Fibroblast of the conjunctiva (primary cell): ENCODE measurements at places on chromosomes 7 and 10.
A peak's percentile ranks its signal among the peaks of the same experiment; 100 is the strongest.

DNA sequence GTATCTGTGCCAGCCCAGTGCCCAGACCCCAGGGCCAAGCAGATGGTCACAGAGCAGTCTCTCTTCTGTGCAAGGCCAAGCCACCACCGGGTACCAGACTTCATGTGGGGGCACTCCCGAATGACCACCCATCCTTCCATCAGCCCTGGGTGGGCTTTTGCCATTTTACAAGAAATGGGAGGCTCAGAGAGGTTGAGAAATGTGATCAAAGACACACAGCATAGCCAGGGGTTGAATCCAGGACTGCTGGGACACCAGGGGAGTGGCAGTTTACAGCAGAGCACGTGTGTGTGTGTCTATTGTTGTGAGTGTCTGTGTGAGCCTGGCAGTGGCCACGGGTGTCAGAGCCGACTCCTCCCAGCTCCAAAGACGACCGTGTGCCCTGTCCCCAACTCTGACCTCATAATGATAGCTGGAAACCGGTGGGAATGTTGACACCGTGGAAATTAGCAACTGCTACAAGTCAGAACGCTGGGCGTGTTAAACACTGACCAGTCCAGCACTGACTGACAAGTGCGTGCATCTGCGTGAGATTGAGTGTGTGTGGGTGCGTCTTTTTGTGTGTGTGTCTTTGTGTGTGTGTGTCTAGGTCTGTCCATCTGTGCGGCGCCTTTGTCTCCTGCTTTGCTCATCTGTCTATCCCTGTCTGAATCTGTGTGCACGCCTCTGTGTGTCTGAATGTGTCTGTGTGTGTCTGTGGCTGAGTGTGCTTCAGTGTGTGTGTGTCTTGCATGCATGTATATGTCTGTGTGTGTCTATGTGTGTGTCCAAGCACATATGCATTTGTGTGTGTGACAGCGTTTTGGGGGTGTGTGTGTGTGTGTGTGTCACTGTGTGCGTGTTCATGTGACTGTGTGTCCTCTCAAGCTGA, 17.2 kb upstream of the SLC29A4 start:
- no peak for DNase-seq

DNA sequence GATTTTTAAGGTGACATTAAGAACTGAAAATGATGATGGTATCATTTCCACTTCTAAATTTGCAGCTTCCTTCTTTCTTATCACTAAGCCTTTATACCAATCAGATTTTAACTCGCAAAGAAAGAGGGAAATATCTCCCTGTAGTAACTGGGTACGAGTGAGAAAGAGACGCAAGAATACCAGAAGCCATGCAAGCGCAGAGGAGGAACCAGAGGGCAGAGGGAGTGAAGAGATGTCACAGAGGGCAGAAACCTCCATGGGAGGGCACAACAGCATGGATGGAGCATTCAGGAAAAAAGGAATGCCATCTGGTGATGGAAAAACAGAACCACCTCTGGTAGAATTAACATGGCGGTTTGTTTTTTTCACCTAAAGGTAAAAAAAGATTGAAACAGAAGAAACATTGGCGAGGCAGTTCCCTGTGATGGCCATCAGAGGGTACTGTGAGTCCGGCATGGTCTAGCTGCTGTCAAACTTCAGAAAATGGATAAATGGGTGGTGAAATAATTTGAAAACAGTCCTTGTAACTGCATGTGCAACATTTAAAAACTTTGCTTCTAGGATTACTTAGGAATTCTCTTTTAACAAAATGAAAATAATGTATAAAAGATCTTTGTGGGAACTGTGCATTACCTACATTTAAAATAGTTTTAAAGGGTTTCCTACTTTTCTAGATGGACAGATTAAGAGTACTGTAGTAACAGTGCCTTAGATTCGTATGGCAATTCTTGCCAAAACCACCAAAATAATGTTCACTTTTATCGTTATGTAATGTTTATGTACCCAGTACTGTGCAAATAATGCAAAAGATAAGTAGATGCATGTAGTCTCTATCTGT, 91.8 kb downstream of the ARHGAP12 start:
- no peak for DNase-seq

DNA sequence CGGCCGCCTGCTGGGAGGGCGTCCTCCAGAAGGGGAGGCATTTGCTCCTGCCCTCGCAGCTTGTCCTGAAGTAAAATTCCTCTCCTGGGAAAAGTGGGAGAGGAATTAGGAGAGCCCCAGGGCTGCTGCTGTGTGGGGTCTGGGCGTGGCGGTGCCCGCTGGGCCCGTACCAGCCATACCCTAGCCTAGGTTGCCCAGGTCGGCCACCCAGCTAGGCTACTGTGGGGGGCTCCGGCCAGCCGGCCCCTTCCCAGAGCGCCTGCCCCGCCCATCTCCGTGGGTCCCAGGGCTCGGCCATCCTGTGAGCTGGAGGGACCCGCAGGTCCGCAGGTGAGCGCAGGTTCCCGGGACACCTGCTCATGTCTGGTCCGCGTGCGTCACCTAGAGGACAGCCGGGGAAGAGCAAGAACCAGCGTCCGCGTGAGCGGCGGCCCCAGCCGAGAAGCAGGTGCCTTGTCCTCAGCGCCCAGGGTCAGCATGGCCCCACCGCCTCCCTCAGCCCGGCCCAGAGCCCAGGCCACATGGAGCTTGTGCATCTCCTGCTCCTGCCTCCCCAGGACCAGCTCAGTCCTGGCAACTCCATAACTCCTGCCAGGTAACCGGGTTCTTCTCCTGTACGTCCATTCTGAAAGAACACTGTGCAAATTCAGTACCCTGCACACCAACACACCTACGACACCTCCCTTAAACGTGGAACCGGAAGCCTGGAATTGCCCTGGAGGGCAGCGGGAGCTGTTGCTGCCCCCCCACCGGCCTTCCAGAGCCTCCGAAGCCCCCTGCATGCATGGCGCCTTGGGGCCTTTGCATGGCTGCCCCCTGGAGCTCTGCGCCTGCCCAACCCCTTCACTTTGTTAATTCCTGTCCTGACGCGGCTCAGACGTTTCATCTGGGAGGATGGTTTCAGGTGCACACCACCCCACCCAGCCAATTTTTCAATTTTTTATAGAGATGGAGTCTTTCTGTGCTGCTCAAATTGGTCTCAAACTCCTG, 22.8 kb upstream of the FOXL3 start:
- DNase-seq: no peak

GRCh38 chr7:150332852-150333635, 8.4 kb downstream of the RARRES2 start:
- no peak for DNase-seq

DNA sequence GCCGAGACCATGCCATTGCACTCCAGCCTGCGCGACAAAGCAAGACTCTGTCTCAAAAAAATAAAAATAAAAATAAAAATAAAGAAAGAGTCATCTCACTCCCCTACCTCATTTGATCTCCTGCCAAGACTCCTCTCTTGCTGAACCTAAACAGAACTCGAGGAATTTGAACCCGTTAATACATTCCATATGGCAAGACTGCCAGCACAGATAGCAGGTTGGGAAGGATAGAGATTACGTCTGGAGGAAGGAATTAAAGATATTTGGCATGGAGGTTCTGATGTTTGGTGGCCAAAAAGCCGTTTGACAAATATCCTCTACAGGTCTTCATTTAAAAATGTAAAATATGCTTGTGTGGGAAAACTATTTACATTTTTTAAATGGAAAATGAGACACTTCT, 549.6 kb downstream of the HTR7 start:
- DNase-seq: no peak

GRCh38 chr7:2105917-2106316, 126.8 kb downstream of the MAD1L1 start:
- DNase-seq: no peak

DNA sequence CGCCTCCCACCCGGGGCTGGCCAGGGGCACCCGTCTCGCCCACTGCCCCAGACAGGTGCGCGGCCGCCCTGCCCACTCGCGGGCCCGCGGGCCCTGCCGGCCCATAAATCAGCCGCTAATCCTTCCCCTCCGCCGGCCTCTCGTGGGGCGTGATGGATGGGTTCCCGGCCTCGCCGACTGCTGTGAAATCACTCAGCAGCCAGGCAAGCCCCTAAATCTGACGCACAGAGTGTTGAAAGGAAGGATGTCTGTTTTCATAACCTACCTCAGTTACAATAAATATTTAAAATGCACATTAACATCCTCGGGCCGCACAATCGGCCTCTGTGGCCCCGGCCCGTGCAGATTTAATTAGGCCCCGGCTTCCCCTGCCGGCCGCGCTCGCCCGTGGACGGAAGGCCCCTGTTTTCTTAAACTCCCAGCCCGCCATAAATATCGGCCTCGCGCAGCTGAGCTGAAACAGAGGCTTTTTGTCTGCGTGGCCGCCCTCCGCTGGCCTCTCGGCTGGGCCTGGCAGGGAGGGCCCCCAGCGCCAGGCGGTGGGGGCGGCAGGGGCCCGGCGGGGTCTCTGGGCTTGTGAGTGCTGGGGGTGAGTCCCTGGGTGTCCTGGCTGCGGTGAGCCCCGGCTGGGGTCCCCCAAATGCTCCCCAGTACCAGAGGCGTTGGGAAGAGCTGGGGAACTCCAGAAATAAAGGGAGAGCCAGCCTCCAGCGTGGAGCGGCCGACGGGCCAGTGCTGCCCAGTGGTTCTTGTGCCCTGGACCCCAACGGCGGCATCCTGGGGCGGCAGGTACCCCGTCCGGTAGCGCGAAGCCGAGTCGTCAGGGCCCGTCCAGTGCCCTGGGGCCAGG, 90.7 kb downstream of the UNCX start:
- no peak for DNase-seq

DNA sequence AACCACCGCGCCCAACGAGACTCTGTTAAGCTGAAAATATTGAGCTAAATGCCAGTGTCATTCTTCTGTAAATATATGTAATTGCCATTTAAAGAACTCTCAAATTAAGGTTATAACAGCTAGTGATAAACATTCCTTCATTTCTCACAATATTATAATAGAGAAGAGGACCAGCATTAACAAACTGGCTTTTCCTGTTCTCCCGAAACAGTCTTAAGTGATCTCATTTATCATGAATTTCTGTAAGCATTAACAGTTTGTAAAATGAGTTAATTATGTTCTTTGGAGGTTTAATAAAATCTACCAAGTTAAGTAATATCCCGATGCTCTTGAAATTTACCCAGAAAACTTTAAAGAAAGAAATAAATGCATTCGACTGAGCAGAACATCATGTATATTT, 352.8 kb downstream of the KCNMA1 start:
- DNase-seq: no peak

- peak; percentile 94 for DNase-seq
Measured at GRCh38 chr10:63491588-63492316, 26.0 kb upstream of the JMJD1C start.

- no peak for DNase-seq
Measured at GRCh38 chr7:142319970-142320369, 62.1 kb upstream of the PRSS58 start.

DNA sequence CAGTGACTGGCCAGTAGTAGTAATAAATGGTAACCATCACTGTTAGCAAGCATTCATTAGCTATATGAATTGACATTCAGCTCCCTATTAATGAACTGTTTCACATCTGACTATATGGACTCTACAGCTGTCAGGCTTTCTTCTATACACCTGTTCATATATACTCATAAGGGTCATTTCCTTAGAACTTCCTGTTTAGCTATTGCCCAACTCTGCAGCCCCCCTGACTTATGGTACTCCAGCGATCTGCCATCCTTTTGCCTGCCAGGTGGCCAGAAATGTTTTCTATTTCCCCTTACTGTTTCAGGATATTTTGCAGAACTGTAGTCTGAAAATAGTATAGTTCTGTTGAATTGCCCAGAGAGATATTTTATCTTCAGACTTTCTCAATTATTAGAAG, 56.6 kb downstream of the TASOR2 start:
- no peak for DNase-seq

GRCh38 chr10:110643653-110644597, at the start of gene RBM20:
Gene RBM20 (plus strand): TSS chr10:110644336. CDS start chr10:110644455, 119 bp downstream.
- DNase-seq: no peak

- no peak for DNase-seq
Measured at GRCh38 chr10:78650122-78650521, 418.6 kb upstream of the ZMIZ1 start.

- DNase-seq: no peak
Measured at GRCh38 chr7:101792051-101792681, 25.3 kb upstream of the CUX1 start.

GRCh38 chr10:20993830-20994527, 96.9 kb upstream of the NEBL start:
- no peak for DNase-seq

DNA sequence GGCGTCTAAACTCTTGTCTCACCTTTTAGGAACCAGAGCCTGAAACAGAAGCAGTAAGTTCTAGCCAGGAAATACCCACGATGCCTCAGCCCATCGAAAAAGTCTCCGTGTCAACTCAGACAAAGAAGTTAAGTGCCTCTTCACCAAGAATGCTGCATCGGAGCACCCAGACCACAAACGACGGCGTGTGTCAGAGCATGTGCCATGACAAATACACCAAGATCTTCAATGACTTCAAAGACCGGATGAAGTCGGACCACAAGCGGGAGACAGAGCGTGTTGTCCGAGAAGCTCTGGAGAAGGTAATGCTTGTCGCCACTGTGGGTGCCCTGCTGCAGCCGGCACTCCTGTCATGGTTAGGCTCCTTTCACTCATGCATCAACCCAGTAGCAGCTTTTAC, 113.1 kb downstream of the ZMYND11 start:
- DNase-seq: no peak

DNA sequence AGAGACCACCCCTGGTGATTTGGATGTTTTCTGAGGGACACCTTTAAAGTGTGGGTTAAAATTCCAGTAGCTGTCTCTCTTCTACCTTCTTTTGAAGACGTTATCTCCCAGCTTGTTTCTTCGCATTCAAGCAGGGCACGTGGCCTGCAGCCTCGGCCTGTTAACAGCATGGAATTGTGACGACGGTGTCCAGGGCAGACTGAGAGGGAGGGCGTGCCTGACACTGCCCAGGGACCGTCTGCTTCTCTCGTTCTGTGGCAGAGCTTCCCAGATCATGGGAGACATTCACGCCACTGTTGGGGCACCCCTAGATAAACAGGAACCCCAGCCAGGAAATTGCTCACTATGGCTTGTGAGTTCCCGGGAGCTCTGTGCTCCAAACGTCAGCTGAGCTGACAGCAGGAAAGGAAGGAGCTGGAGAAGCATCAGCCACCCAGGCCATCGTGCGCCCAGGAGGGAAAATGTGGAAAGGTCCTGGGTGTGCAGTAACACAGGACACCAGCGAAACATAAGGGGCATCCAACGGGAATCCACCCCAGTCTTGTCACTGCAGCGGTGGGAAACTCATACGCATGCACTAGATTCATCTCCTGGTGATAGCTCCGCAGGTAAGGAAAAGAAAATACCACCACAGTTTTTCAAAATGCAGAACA, 41.1 kb upstream of the RBM33 start:
- no peak for DNase-seq

DNA sequence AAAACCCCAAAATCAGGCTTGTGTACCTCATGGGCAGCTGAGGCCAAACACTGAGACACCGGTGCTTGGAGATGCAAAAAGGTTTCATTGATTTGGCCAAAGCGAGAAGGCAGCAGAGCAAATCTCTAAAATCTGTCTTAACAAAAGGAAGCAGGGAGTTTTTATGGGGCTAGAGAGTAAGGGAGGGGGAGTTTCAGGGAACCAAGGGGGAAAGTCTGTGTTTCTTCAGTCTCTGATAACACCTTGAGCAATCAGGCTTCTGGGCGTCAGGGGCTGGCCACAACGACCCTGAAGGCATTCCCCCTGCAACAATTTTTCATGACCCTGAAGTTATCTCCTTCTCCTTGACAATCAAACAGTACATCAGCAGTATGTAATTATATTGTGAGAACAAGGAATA, 2.7 kb upstream of the ZNF786 start:
- DNase-seq: no peak
